PC-9 (cell line): ENCODE measurements at places on chromosomes 7 and 10. TPM values are rescaled to one million over a fixed set of nuclear protein-coding genes. Genes with fewer than 3 reads are reported as not detected.

FFAR4 gene
- total RNA-seq: 0.25 TPM in 1 of 2 replicates, not detected in the other

SPRN gene
- total RNA-seq: not detected in 2 replicates

WNT8B gene
- total RNA-seq: not detected in 2 replicates

AKR1D1 gene
- not detected in 2 replicates for total RNA-seq

OPN1SW gene
- total RNA-seq: not detected in 2 replicates

SPDYE5 gene
- total RNA-seq: not detected in 2 replicates

PKD2L1 gene
- not detected in 2 replicates for total RNA-seq

SMKR1 gene
- 8.3 and 8.9 TPM in 2 replicates for total RNA-seq

GDF10 gene
- total RNA-seq: not detected in 2 replicates

GTF2IRD1 gene
- total RNA-seq: 44.0 and 46.7 TPM in 2 replicates

STAMBPL1 gene
- total RNA-seq: 7.4 and 7.6 TPM in 2 replicates

RGR gene
- total RNA-seq: not detected in 2 replicates

ASZ1 gene
- not detected in 2 replicates for total RNA-seq

STK32C gene
- total RNA-seq: 13.9 and 21.8 TPM in 2 replicates

DYDC1 gene
- total RNA-seq: not detected in 2 replicates

NRG3 gene
- not detected in 2 replicates for total RNA-seq

PGAM2 gene
- total RNA-seq: 4.2 and 9.7 TPM in 2 replicates

RELN gene
- total RNA-seq: 0.08 and 0.48 TPM in 2 replicates

BTBD16 gene
- total RNA-seq: 0.28 and 0.37 TPM in 2 replicates

ERVW-1 gene
- not detected in 2 replicates for total RNA-seq

SPDYE8 gene
- not detected in 2 replicates for total RNA-seq

SHH gene
- not detected in 2 replicates for total RNA-seq

OPTN gene
- 26.6 and 26.8 TPM in 2 replicates for total RNA-seq

SHTN1 gene
- 24.5 and 33.6 TPM in 2 replicates for total RNA-seq

SFTPA2 gene
- not detected in 2 replicates for total RNA-seq

CFAP69 gene
- total RNA-seq: 15.0 and 18.5 TPM in 2 replicates

IGF2BP3 gene
- 132 and 139 TPM in 2 replicates for total RNA-seq

KCNH2 gene
- total RNA-seq: 1.5 and 1.6 TPM in 2 replicates

TRPV6 gene
- total RNA-seq: 13.5 and 14.7 TPM in 2 replicates

TMEM176B gene
- 1.9 and 2.3 TPM in 2 replicates for total RNA-seq

POLR2J gene
- 50.2 and 66.9 TPM in 2 replicates for total RNA-seq

MUC12 gene
- total RNA-seq: 1.4 and 3.8 TPM in 2 replicates

TBXAS1 gene
- 0.58 and 2.2 TPM in 2 replicates for total RNA-seq

CACNA2D1 gene
- 2.5 and 3.2 TPM in 2 replicates for total RNA-seq

EPO gene
- 0.30 and 0.44 TPM in 2 replicates for total RNA-seq

SFTPD gene
- 1.5 TPM in 1 of 2 replicates, not detected in the other for total RNA-seq

TLX1 gene
- not detected in 2 replicates for total RNA-seq

NPSR1 gene
- total RNA-seq: not detected in 2 replicates

SHOC2 gene
- 14.2 and 20.2 TPM in 2 replicates for total RNA-seq

FOXP2 gene
- total RNA-seq: 1.2 and 4.3 TPM in 2 replicates

OR2A14 gene
- not detected in 2 replicates for total RNA-seq
